ENCODE measurements at places on chromosomes 2 and 18.

DNA sequence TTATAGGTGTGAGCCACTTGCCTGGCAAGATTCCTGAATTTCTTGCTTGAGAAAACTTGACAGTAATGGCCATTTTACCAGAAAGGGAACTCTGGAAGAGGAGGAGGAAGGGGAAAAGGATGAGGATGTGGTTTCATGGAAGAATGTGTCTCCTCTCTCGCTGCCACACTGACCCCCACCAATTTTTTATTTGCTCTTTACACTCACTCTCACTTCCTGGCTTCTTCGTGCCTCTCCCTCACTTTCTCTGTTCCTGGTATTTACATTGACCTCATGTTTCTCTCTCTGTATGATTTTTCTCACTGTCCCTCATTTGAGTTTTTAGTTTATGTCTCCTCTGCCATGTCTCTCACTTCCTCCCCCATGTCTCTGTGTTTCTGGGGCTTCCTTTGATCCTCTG lies 134.5 kb upstream of the CAB39 start:
- DNase-seq, result no peak

DNA sequence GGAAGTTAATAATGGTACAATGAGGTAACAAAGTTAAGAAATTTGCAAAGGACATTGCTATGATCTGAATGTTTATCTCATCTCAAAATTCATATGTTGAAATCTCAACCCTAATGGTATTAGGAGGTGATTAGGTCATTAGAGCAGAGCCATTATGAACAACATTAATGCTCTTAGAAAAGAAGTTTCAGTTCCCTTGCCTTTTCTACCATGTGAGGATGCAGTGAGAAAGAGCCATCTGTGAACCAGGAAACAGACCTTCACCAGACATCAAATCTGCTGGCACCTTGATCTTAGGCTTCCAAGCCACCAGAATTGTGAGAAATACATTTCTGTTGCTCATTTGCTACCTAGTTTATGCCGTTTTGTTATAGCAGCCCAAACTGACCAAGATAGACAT lies 757.6 kb downstream of the NR4A2 start:
- no peak for DNase-seq

DNA sequence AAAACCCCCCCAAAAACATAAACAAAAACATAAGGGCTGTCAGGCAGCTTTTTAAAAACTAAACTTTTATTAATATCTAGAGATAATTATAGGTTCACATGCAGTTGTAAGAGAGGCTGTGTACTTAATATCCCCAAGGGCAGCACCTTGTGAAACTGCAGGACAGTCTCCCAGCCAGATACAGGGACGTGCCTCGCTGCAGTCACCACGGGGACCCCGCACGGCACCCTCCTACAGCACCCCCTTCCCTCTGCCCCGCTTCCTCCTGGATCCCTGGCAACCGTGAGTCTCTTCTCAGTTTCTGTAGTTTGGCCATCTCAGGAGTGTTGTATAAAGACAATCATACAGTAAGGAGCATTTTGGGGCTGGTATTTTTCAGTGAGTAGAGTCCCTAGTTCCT lies 6.8 kb upstream of the COLEC11 start:
- no peak for DNase-seq

- DNase-seq, result no peak
Observed at GRCh38 chr2:150866431-150866830, 379.0 kb upstream of the RND3 start.

DNA sequence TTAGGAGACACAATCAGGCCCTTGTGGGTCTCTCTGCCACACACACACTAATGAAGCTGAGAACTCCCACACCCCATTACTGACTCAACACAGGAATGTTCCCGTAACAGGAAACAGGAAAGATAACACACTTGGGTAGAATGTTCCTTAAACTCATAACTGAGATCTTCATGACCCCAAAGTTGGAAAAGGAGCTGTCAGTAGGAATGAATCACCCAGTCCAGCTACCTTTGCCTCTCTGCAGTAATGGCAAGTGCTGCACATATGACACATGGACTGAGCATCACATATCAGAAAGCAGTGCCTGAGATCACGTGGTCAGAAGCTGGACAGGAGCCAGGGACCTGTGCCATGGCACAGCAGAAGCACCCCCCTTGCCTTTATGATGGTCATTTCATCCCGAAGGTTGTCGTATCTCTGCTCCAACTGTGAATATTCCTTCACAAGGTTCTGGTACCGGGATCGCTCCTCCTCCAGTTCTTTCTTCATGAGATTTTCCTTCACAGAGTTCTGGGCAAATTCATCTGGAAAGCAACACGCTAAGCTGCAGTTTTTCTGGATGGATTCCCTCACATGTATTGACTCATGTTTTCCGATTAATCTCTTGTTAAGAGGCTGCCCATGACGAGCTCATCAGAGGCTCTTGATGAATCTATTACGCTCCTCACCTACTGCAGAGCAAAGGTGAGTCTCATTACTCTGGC lies 65.4 kb upstream of the ACAA2 start:
- DNase-seq, result peak; percentile 53

- DNase-seq, result no peak
Observed at GRCh38 chr2:51247252-51247805, 215.4 kb upstream of the NRXN1 start.

GRCh38 chr2:103363639-103364038 lies 601.8 kb downstream of the TMEM182 start:
- DNase-seq, result no peak

- DNase-seq, result no peak
Observed at GRCh38 chr2:217887841-217888701, 114.7 kb downstream of the TNS1 start.

- DNase-seq, result no peak
Observed at GRCh38 chr2:223865124-223865523, 27.7 kb upstream of the AP1S3 start.

DNA sequence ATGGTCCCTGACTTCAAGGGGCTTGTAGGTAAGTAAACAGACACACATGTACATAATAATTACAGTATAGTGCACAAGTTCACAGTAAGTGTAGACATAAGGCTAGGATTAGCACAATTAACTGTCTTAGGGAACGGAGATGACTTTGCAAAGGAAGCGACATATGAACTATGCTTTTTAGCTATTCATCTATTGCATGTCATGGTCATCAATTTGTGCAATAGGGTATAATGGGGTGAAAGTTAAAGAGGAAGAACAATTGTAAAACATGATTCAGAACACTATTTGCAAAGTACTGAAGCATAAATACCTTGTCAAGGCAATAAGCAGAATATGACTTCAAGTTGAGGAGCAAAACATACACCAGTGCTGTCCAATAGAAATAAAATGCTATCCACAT lies 112.3 kb upstream of the SLC8A1 start:
- DNase-seq, result no peak

DNA sequence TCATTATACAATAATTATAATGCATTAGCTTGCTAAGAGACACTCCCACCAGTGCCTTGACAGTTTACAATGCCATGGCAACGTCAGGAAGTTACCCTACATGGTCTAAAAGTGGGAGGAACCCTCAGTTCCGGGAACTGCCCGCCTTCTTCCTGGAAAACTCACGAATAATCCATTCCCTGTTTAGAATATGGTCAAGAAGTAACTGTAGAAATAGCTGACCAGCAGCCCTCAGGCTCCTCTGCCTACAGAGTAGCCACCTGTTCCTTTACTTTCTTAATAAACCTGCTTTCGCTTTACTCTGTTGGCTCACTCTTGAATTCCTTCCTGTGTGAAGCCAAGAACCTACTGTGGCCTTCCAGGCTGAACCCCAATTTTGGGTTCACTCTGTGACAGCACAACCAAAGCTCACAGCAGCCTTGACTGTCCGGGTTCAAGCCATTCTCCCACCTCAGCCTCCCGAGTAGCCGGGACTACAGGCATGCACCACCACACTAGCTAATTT lies 20.0 kb upstream of the PTPN2 start:
- no peak for DNase-seq

DNA sequence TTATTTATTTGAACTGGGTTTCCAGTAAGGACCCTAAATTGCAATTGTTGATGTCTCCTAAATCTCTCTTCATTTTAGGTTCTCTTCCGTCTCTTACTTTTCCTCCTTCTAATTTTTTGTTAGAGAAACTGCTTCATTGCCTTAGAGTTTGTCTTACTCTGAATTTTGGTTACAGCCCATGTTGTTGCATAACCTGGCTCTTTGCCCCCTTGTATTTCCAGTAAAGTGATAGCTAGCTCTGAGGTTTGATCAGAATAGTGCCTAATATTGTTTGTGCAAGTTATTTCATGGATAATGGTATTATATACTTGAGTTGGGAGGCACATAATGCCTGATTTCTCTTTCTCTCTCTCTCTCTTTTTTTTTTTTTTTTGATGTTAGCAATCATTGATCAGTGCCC lies 71.8 kb downstream of the MGAT5 start:
- DNase-seq, result no peak

DNA sequence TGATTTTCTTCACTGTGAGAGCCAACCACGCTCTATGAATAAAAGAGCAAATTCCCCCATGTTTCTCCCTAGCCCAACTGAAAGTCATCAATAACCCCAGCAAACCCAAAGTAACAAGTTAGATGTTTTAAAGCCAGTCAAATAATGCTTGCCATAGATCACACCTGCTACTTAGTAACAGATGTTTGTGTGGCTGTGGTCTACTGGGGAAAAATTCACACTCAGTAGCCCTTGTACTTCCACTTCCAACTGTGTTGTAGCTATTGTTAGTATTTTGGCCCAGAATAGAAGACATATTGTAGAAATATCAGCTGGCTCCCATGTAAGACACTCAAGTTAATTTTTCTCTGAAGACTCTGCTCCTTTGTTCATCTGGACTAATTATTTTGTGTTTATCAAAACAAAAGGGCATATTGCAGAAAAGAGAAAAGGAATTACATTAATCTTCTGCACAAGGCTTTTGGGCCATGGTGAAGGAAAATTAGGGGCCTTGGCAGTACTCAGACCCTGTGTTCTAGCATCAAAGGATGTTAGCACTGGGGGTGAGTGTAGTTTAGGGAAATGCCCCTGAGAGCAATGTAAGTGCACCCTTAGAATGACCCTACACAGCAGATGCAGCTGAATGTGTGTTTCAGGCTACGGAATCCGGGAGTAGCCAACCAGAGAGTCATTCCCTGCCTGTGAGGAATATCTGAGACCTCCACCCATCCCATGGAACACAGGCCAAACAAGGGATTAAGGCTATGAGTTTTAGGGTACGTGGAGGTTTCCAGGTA lies 521.9 kb downstream of the EPHA4 start:
- no peak for DNase-seq

DNA sequence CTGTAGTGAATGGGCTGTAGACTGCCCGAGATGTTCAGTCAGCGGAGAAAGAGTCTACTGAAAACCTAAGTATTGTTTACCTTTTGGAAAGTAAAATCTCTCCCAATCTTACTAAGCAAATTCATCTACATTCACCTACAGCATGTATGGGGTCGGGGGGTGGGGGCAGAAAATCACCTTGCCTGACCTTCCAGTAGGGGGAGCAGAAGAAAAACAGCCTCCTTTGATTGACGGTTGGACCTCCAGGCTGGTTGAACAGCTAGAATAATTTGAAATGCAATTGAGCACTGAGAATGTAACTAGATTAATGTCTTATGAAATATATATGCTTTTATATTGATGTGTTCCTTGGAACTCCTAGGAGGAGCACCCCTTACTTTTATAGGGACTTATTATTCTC lies 10.0 kb downstream of the LRATD1 start:
- DNase-seq, result no peak

DNA sequence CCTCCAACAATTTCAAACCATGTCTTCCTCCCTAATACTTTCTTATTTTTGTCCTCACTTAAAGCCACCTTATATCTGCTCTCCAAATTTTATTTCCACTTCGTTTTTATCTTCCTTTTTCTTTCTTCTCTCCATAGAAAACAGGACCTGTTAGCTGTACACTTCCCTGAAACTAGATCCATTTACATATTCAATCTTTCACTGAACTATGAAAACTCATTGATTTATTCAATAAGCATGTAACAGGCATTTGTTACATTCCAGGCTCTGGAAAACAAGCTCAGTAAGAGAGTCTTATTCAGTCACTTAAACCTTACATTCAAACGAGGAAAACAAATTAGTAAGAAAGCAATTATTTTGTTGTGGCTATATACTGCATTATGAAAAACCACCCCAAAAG lies 1225.3 kb downstream of the SUCLG1 start:
- DNase-seq, result no peak

DNA sequence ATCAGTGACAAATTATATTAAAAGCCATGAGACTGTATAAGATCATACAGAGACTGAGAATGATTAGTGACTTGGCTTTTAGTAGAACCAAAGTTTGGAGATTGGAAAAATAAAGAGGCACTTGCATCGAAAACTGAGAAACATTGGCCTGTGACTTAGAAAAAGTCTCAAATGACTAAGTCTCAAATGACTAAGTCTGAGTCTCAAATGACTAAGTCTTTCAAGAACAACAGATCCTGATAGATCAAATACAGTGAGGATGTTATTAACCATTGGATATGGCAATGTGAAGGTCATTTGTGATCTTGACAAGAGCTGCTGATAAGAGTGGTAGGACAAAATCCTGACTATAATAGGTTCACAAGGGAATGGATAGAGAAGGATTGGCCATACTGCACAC lies 135.5 kb upstream of the FANCL start:
- DNase-seq, result no peak

GRCh38 chr2:165648801-165649200 lies 145.2 kb downstream of the GALNT3 start:
- no peak for DNase-seq

- DNase-seq, result no peak
Observed at GRCh38 chr18:13260197-13260934, 41.8 kb downstream of the LDLRAD4 start.

GRCh38 chr2:152420936-152421335 lies 86.0 kb downstream of the FMNL2 start:
- no peak for DNase-seq

GRCh38 chr18:23135550-23136325 lies 453 bp downstream of the CABLES1 start:
- no peak for DNase-seq

DNA sequence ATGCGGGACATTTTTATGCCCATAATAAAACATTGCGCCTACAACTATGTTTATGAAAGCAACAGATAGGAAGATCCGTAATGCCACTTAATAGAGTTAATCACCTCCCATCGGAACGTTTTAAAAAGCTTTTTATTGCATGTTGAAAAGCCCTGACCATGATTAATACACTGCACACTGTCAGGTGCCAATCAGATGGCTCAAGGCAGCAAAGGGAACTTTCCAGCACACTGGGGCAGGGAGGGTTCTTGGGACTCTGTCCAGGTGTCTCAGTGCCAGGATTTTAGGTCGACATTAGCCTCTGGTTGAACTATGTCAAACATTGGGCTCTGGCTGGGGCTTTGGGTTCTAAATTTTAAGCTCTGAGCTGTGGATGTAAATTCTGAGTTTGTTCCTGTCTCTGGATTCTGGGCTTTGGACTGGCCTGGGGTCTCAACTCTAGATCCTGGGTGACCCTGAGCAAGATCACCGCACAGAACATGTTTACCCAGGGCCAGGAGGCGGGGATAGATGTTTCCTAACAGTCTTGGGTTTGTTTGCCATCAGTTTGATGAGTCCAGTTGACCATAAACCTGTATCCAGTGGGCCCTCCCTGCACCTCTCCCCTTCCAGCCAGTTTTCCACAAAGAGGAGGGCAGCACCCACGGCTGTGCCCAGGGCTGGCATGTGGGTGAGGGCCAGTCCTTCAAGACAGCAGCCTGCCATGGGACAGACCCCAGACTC lies 262.7 kb downstream of the ATAD2B start:
- no peak for DNase-seq
